Stimulated activated CD8-positive, alpha-beta memory T cell treated with anti-CD3 and anti-CD28 coated beads, Interleukin-4, amount 100 ng/mL, for 1 hour (primary cell): ENCODE measurements at places on chromosomes 2 and 18.

DNA sequence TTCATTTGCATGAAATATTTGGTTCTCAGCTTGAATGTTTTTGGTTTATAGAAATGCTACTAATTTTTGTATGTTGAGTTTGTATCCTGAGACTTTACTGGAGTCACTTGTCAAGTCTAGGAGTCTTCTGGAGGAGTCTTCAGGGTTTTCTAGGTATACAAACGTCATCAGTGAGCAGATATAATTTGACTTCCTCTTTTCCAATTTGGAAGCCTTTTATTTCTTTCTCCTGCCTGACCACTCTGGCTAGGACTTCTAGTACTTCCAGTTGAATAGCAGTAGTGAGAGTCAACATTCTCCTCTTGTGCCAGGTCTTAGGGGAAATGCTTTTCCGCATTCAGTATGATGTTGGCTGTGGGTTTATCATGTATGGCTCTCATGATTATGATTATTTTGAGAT is 55.4 kb upstream of the THUMPD2 start:
- no peak for DNase-seq

GRCh38 chr2:7557376-7557775 is 640.2 kb downstream of the RNF144A start:
- no peak for DNase-seq

DNA sequence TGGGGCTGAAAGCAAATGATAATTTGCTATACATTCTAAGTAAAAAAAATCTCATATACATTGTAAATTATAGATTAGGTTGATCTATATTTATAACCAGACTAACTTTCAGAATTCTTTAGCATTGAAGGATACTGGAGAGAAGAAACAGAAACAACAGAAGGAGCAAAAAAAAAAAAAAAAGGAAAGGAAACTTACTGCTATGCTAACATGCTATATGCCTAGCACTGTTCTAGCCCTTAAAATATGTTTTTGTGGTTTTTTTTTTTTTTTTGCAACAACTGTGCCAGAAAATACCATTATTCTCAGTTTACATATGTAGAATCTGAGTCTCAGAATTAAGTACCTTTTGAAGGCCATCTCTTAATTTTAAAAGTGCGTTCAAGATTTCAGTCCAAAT is 204.9 kb upstream of the MC4R start:
- no peak for DNase-seq

DNA sequence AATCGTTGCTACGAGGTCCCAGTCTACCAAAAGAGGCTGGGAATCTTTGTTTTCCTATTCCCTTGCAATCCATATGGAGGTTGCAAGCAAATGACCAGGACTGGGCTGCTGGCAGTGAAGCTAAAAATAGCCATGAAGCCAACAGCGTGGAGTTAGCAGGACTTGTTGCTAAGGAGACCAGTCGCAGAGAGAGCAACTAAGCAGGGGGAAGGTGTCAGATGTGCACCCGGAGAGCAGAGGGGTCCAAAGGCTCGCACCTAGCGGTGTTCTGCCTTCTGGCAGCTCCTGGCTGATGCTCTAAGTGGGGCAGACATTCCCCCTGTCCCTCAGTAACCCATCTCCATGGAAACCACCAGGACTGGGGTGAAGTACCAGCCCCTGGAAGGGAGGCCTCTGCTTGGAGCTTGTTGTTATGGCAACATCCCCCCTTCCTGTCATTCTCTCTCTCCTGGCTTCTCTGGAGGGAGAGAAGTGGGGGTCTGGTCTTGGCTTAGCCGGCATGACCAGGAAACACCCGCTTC is 84.6 kb downstream of the DNMT3A start:
- DNase-seq: no peak

GRCh38 chr2:72996117-72996502 is 75.4 kb downstream of the SFXN5 start:
- no peak for DNase-seq

- no peak for DNase-seq
Observed at GRCh38 chr2:8219631-8220355, 462.1 kb upstream of the ID2 start.

DNA sequence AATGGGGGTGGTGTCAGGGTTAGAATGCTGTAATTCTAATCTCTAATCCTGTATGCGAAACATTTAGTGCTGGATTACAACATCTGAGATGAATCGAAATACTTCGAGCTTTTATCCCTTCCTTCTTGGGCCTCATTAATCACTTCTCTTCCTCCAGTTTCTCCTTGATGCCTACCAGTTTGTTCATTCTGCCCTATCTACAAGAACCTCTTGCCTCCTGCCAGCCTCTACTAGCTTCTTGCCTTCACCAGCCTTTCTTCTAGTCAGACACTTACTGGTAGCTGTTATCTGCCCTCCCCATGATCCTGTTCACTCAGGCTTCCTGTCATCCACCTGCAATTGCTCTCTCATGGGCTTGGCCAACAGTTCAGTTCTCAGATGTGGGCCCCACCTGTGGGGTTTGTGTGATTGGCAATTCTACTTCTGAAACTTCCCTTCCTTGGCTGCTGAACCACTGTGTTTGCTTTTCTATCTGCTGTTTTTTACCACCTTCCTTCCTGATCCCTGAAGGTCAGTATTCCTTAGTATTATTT is 15.4 kb upstream of the FARP2 start:
- DNase-seq: no peak

DNA sequence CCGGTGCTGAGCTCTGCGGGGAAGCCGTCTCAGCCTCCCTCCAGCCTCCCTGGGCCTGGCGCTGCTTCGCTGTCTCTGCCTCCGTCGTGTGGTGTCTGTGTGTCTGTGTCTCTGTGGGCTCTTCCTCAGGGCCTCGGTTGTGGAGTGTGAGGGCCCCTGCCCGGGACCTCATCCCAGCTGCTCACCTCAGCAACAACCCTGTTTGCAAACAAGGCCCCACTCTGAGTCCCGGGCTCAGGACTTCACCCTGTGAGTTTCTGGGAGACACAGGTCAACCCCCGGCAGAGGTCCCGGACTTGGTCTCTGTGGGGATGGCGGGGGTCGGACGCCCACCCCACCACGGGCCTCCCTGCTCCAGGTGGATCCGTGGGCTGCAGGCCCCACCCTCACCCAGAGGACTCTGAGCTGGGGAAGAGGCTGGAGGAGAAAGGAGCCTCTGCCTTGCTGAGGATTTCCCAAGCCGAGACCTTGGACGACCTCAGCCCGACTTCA is 127.4 kb upstream of the CTDP1 start:
- DNase-seq: no peak

DNA sequence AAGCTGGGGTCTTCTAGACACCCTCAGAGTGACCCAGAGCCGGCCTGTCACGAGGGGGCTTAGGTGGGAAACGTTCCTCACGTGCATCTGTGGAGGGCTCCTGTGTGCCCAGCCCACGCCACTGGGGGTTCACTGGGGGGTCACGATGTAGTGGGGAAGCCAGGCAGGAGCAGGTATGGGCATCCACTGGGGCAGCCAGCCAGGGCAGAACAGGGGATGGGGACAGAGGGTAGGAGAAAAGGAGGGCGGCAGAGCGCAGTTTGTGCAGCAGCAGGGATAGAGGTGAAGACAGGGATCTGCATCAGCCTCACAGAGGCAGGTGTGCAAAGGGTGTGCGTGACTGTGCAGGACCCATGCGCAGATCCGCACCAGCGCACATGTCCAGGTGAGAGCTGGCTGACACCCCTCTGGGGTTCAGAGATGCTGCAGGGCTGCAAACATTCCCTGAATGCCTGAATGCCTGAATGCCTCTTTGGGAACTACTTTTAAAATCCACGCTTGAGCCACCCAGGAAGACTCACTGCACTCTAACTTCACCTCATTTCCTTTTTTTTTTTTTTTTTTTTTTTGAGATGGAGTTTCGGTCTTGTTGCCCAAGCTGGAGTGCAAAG is 10.0 kb downstream of the PNKD start:
- DNase-seq: no peak

DNA sequence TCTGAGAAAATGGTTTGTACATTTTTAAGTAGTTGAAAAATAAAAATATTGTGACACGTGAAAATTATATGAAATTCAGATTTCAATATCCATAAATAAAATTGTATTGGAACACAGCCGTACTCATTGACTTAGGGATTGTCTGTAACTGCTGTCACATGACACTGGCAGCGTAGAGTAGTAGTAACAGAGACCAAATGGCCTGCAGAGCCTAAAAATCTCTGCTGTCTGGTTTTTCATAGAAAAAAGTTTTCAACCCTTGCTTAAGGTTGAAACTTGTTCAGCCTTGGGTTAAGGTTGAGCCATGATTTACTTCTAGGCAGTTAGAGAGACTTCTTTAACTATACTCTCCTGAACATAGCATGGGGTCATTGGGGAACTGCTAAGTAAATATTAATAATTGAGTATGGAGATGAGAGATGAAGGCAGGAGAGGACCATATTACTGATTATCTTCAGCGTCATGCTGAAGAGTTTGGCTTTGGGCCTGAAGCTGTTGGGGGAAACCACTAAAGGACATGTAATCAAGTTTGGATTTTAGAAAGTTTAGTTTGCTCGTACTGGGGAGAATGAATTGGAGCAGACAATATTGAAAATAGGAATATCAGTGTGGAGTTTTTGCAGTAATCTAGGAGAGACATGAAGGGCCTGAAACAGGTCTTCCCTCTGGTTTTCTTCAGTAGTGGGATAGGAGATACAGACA is 16.2 kb downstream of the EML4 start:
- no peak for DNase-seq

GRCh38 chr18:78113940-78114251 is 864.2 kb downstream of the GALR1 start:
- DNase-seq: no peak

GRCh38 chr18:52716973-52717372 is 377.0 kb downstream of the DCC start:
- DNase-seq: no peak

DNA sequence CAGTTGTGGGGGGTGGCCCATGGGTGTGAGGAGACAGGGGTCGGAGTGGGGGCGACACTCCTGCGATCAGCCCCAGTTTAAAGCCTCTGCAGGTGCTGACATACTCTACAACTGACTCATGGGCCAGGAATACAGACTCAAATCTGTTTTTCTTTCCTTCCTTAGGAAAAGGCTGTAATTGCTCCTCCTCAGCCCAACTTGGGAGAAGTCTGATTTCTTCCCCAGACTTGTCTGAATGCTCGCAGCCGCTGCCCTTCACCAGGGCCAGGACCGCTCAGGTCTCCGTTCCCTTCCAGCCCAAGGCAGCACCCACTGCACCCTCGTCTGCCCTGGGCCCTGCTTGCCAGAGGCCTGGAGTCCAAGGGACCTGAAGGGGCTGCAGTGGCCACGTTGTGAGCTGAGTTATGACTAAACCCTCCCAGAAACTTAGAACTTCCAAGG is 41.3 kb downstream of the RHOB start:
- no peak for DNase-seq

- DNase-seq: no peak
Observed at GRCh38 chr18:22528291-22528690, 110.6 kb upstream of the CTAGE1 start.

DNA sequence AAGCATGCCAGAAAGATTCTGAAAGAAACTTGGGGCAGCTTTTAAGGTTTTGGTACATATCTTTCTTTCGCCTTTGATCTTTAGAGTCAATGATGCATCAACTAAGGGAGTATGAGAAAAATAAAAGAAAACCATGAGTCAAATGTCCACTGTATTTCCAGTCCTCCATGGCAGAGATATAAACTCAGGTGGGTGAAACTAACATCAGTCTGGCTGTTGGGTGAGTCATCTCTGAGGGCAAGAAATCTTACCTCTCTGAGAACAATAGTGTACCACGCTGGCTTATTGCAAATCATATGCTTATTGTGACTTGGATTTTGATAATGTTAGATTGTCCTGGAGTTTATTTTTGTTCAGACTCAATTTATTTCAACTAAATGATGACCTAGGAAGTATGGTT is 521.0 kb downstream of the PLCL1 start:
- no peak for DNase-seq

GRCh38 chr2:127416506-127417001 is 1.7 kb upstream of the PROC start:
- DNase-seq: no peak

- no peak for DNase-seq
Observed at GRCh38 chr2:157087373-157088002, 170.0 kb upstream of the GALNT5 start.

- no peak for DNase-seq
Observed at GRCh38 chr2:73832930-73833329, 4.2 kb downstream of the STAMBP start.

- no peak for DNase-seq
Observed at GRCh38 chr2:160474891-160475787, 18.5 kb downstream of the RBMS1 start.

DNA sequence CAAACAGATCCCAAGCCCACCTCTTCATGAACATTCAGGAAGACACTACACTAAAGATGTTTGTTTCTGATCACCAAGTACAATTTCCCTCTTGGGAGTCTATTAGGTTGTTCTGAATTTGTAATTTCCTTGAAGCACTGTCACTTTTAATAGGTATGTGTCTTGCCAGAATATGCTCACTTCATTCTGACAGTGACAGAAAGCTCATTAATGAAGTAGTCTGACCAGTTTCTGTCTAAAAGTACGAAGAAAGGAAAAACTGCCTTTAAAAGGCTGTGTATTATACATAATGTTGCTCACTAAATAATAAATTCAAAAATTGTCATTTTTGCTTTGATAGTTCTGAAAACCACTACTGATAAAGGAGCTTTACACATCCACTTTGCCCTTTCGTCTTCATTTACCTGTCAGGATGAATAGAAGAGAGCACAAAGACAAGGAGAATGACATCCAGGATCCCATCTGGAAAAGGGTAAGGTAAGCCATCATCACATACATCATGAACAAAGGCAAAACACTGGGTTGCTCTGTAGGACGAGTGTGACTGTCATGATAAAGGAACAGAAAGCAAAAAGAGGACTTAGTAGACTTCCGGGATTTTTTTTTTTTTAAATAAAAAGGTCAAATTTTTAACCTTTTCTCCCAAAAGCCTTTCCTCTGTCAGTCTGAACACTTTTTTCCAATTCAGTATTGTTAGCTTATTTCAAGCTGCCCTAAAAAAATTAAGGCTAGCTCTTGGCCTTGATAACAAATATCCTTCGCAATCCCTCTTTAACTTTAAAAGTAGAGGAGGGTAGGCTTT is 103.4 kb downstream of the METTL8 start:
- DNase-seq: no peak

DNA sequence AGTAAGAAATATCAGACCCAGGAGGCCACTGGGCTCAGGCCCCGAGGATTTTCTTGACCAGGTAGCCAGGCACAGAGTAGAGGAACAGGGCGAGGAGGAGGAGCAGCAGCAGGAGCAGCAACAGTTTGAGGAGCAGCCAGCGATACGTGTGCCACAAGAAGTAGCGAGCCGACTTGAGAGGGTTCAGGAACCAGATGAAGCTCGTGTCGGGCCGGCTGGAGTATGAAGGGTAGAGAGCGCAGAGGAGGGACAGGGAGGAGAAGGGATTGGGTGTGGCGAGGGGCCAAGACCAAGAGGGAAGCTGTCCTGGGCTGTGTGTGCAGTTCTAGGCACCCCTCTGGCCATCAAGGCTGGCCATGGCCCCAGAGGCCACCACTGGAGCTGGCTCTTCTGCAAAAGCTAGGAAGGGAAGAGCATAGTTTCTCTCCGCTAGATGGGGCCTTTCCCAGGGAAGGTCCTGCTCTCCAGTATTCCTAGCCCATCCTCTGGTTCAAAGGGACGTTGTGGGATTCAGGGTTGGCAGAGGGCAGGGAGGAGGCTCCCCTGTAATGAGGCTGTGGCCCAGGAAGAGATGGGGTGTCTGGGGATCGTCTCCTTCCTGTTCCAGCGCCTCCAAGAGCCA is 17.8 kb downstream of the OTOF start:
- no peak for DNase-seq

GRCh38 chr2:82591718-82592117 is 1867.4 kb downstream of the SUCLG1 start:
- DNase-seq: no peak
